ENCODE measurements at places on chromosomes 2 and 18.

DNA sequence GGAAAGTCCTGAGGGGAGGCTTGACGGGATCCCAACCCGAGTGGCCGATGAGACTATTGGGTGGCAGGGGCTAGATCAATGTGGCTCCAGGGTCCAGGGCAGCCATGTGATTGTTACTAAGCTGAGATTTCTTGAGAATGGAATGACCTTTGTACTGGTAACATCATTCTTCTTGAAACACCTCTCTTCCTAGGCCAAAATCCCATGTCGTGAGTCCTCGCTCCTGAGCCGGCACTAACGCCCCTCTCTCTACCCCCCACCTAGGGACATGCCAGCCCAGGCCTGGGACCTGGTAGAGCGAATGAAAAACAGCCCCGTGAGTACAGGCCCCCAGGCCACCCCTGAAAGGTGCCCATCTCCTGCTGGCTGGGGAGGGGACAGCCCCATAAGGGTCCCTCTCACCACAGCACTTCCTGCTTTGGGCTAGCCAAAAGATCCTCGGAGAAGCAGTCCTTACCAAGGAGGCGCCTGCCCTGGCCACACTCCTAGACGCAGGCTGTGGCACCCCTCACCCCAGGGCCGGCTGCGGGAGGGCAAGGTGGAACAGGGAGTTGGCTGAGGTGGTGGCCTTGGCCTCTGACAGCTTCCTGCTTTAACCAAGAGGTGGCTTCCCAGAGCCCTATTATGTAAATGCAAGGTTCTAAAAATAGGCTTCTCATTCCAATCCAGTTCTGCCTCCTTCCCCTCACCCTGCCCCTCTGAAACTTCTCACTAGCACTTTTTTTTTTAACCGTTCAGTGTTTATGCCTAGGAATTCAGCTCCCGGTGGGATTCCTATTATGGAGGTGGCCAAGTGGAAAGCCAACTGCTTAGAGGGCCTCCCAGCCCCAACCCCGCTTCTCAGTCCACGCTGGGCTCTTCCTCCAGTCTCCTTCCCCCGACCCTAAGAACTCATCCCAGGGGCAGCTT lies 126.6 kb upstream of the PPP1CB start:
- DNase-seq = peak; percentile 30

DNA sequence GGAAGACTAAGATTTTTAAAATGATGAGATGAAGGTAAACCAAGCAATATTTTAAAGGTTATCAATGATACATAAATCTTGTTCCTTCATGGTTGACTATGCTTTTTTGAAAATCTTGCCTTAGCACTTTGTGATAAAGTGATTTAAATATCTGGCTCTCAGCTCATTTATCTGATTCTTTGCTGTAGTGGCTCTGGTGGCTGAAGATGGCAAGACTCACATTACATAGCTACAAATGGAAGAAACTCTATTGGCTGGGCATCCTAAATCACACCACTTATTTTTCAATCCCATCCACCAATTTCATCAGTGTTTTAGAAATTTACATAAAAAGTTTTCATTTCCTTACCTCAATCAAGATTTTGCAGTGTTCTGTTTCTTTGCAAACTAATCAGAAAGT lies 16.6 kb upstream of the APCDD1 start:
- DNase-seq = no peak

- DNase-seq = no peak
Observed at GRCh38 chr2:157440404-157441071, 3.4 kb downstream of the CYTIP start.

GRCh38 chr2:10487081-10487740 lies 39.1 kb upstream of the ODC1 start:
- DNase-seq = no peak

DNA sequence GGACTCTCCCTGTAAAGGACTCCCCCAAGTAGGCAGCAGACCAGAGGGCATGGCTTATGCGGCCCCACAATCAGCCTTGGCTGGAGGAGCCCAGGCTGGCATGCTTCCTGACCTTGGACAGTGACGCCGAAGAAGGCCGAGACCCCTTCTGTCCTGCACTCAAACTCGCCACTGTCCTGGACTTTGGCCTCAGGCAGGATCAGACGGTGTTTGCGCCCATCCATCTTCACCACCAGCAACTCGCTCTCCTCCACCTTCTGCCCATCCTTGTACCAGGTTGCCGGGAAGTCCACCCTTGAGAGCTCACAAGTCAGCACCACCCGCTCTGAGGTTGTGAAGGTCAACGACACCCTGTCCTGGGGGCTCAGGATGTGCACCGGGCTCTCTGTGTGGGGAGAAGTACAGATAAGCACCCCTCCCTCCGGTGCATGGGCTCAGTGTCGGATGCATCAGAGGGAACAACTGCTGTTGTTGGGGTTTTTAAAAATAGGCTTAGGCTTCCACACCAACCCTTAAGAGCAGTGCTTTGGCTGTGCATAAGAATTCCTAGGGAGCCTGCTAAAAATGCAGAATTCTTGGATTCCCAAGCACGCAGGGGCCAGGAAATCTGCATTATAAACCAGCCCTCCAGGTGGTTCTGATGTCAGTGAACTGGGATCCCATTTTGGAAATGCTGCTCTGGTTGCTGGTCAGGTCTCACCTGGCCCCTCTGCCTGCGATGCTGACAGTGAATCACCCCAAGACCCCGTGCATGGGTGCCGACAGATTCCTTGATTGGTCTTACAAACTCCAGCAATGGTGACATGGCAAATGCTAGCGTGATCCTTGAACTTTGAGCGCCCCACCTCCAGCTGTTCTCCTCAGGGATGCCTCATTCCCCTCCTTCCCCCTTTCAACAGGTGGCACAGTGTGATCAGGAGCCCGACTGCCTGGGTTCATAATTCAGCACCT lies 5.9 kb downstream of the OBSL1 start:
- DNase-seq = no peak

DNA sequence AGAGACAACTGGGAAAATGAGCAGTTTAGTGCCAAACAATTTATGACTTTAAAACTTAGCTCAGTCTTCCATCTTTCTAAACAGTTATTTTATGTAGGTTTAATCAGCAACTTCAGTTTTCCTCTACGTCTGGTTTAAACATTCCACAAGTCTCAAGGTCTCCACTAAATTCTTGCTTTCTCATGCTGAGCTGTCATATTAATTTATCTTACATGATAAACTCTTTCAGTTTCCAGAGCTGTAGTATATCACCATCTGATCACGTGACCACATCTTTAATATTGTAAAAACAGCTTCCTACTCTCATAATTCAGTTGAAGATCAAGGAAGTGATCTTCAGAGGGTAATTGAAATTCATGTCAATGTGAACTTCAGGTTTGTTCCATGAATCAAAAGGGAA lies 158.6 kb downstream of the ZNF804A start:
- DNase-seq = no peak

DNA sequence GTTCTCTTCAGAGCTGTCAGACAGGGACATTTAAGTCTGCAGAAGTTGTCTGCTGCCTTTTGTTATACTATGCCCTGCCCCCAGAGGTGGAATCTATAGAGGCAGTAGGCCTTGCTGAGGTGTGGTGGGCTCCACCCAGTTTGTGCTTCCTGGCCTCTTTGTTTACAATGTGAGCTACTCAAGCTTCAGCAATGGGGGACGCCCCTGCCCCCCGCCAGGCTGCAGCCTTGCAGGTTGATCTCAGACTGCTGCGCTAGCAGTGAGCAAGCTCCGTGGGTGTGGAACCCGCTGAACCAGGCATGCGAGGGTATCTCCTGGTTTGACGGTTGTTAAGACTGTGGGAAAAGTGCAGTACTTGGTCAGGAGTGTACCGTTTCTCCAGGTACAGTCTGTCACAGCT lies 24.0 kb upstream of the PAIP2B start:
- DNase-seq = no peak

- DNase-seq = no peak
Observed at GRCh38 chr18:40685219-40685618, 1269.8 kb upstream of the PIK3C3 start.

GRCh38 chr18:47882641-47883040 lies 47.8 kb downstream of the SMAD2 start:
- no peak for DNase-seq

DNA sequence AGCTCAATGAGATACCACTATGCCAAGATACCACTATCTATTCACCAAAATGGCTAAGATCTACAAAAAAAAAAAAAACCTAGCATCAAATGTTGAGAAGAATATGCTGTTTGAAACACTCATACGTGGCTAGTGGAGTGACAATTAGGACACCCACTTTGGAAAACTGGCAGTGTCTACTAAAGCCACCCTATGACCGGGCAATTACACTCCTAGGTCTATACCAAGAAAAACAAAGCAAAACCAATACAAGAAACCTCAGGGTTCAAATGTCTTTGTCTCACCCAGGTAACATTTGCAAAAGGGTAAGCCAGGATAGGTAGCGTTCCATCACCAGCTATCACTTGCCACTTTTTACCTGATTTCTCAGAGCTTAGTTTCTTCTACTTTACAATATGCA lies 123.6 kb upstream of the CAB39 start:
- DNase-seq = no peak

GRCh38 chr2:143679617-143680016 lies 550.4 kb downstream of the ARHGAP15 start:
- no peak for DNase-seq

DNA sequence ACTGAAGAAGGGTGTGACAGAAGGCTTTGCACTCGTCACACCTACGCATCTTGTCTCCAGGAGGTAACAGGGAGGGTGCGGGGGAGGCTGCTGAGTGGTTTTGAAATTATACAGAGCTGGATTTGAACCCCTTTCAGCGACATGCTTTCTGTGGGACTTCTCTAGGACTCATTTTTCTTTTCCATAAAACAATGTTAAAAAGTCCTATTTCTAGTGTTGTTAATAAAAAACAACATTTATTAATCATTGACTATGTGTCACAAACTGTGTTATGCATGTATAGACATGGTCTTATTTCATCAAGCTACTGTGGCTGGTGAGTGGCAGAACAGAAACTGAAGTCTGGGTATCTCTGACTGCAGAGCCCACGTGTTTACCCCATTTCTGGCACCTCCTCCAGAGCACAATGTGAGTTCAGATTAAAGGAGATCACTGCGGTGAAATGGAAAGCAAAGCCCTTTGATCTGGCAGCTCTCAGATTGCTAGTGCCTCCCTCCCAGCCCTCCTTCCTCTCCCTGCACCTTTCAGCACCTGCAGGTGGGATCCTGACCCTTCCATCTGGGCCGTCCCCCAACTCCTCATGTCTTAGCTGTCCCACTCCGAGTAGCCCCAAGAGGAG lies 315.5 kb upstream of the MYT1L start:
- DNase-seq = no peak

- DNase-seq = no peak
Observed at GRCh38 chr2:64860276-64860885, 128.8 kb upstream of the SLC1A4 start.

DNA sequence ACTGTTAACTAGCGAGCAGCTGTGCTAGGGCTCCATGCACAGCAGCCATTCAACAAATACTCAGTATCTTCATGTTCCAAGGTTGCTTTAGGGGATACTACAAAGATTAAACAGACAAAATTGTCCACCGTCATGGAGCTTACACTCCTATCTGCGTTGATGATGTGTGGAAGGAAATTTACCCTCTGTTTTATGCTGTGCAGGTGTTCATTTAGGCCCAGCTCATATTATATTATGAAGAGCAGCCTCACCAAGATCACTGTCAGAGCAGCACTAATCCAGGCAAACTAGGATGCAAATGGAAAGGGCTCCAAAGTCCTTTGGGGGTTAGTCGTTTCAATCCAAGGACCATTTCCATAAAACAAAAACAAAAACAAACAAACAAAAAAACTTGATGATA lies 13.4 kb upstream of the WIPF1 start:
- DNase-seq = no peak

- DNase-seq = no peak
Observed at GRCh38 chr2:215876937-215877238, 136.5 kb downstream of the MREG start.

DNA sequence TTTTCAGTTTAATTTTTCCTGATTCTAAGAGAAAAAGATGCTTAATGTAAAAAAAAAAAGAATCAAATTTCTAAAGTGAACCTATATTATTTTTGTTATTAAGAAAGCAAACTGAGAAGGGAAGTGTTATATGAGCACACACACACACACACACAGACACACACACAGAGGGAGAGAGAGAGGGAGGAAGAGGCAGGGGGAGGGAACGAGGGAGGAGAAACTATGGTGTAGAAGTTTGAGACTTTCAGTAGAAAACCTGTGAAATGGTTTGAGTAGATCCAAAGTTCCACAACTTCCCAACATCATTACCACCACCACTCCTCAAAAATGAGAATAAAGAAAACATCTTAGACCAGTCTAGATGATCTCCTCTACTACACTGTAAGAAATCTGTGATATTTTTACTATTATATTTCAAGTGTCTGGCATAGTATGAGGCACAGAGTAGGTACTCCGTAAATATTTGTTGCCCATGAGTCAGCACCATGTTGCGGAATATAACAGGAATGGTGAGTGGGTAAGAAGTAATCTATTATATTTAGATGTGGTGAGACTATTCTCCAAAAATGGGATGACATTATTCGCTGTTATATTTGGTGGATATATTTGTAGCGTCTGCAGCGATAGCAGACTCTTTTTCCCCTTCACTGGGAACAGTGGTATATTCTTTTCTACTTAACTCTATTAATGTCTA lies 149.4 kb upstream of the DNMT3A start:
- no peak for DNase-seq

DNA sequence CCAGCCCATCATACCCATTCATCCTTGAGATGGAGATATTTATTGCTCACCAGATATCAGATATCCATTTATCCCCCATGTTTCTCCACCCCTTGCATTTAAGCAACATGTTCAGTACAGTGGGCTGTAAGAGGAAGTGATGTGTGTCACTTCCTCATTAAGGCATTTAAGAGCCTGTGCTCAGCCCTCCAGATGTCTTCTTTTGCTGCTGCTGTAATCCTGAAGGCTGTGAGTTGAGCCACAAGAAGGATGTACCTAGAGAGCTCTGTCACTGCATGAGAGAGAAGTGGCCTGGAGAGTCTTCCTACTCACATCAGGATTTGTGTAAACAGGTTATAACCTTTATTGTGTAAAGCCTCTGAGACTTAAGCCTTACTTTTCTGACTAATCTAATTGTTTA lies 151.8 kb upstream of the UNC80 start:
- peak; percentile 3 for DNase-seq

All from midbrain (tissue), 1 donor.